Lung microvascular endothelial cell (primary cell): ENCODE measurements at places on chromosomes 11 and 22.

GRCh38 chr22:41758231-41758630 lies 42.2 kb upstream of the CCDC134 start:
- no peak for DNase-seq

GRCh38 chr11:84924154-84924692 lies 702.9 kb downstream of the DLG2 start:
- DNase-seq: no peak

DNA sequence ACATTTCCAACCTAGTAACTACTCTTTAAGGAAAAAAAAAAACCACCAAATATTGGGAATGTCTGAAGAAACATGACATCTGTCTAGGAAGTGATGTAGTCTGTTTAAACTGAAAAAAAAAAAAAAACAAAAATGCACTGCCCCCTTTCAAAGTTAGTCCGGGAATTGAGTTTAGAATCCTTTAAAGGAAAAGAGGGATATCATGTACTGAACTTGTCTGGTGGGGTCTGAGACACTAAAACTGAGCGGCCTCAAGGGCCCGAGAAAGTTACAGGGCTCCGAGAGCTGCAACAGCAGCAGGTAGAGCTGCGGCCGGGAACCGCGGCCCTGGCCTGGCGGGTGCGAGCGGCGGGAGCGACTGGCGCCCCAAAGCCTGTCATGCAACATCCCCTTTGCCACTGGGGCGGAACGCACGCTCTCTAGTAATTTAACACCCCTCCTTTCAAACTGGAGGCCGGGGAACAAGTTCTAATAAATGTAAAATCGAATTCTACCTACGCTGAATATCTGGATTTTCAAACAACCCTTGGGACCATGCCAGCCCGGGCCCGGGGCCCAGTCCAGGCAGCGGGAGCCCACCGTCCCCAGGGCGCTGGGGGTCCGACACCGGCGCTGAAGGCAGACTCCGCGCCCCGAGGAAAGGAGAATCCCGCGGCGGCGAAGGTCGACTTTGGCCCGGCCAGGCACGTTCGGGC lies 736 bp downstream of the RDX start:
- DNase-seq: peak; percentile 58

DNA sequence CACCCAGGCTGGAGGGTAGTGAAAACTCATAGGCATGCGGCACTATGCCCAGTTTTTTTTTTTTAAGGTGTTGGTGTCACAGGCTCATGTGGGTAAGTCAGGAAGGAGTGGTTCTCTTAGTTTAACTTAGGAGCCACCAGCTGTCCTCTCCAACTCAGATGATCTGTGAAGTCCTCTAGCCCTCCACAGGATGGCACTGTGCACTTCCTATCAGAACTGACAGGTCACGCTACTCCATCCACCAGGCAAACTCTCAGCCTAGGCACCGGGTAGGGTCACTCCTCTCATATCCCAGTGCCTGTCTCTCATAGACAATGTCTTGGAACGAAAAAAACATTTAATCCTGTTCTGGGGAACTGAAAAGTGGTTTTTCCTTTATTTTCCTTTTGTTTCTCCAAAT lies 16.5 kb downstream of the NAP1L4 start:
- DNase-seq: peak; percentile 54

- no peak for DNase-seq
Observed at GRCh38 chr11:82899957-82900276, 313 bp downstream of the PRCP start.

DNA sequence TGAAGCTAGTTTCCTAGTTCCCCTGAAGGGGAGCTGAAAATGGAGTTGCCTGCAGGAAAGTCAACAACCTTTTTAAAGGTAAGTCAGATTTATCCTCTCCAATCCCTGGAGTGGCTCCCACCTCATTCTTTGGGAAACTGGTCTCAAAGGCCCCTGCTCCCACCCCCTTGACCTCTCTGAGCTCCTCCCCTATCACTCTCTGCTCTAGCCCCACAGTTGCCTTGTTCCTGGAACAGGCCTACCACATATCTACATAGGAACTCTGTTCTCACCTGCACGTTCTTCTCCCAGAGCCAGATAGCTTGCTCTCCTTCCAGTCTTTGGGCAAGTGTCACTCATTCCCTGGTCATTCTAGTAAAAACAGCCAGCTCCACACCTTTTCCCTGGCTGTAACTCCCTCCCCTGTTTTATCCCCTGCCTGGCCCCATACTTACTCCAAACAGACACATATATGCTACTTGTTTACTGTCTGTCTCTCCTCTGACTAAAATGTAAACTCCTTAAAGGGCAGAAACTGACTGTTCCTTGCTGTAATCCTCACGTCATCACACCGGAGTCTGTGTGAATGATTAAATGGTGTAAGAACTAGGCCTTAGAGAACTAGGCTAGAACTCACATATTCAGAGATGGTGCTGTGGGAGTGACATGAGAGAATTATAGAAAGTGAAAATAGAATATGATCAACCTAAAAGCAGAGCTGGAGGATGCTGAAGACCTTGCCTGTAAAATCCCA lies 53.3 kb downstream of the TCF20 start:
- DNase-seq: no peak

DNA sequence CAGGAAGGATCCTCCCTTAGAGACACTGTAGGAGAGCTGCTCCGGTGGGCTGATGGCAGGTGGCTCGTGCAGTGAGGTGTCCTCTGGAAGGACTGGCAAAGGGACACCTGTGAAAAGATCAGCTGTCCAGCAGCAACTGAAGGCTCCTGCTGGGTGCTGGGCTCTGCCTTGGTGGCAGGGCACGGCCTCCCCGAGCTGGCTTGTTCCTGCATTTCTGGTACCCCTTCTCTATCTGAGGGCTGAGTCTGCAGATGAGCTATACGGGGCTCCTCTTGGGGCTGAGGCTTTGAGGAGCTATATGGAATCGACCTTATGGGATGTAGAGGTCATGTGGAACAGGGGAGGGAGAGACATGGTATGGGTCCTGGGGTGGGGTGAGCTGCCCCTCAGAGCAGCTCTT lies 875.8 kb downstream of the BRD1 start:
- DNase-seq: no peak

DNA sequence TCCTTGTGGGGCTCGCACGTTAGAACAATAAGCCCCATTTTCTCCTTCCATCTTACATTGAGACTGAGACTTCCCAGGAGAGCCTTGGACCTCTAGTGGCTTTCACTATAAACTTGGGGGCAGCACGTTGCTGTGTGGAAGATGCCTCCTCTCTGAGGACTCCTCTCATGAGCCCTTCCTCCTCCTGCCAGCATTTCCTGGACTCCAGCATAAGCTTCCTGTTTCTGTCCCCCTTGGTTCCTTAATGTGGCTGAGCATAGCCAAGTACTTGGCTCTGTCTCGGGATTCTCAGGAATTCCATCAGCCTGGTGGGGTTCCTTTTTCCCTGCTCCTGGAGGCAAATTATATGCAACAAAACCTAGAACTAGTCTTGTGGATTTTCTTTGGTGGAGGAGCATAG lies 38.8 kb upstream of the UBASH3B start:
- no peak for DNase-seq

DNA sequence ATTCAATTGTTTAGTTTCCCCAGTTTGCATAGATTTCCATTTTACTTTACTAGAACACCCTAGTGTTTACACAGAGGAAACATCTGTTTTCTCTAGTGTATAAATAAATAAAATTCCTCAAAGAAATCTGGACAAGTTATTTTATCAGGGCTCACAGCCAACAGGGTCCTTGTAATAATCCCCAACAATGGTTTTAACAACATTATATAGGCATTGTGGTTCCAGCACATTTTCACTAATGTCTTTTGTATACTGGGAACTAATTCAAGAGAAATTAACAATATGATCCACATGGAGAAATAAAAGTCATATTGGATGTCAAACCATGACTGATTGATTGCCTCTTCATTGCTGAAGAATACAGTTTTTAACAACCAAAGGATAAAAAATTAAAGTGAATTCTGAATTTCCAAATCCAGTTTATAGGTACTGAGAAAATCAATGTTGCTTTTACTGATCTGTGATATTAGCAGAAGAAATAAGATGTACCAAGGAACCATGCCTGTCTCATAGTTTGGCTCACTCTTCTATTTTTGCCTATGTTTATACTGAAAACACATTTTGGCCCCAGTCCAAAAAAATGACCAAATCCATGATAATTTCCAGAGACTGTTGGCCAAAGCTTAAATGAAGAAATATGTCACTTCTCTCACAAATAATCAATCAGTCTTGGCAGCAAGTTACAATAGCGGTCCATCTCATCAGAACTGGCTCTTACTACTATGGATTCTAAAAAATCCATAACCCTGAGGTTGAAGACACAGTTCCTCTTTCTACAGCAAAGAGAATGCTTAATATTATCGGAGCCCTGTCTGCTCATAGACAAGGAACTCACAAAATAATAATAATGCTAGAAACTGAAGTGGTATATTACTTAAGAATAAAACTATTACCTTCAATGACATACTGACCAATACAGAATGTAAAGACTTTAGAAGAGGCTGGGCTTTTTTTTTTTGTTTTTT lies 1.4 kb upstream of the MS4A13 start:
- no peak for DNase-seq

GRCh38 chr11:76107971-76108370 lies 98.3 kb downstream of the WNT11 start:
- no peak for DNase-seq

DNA sequence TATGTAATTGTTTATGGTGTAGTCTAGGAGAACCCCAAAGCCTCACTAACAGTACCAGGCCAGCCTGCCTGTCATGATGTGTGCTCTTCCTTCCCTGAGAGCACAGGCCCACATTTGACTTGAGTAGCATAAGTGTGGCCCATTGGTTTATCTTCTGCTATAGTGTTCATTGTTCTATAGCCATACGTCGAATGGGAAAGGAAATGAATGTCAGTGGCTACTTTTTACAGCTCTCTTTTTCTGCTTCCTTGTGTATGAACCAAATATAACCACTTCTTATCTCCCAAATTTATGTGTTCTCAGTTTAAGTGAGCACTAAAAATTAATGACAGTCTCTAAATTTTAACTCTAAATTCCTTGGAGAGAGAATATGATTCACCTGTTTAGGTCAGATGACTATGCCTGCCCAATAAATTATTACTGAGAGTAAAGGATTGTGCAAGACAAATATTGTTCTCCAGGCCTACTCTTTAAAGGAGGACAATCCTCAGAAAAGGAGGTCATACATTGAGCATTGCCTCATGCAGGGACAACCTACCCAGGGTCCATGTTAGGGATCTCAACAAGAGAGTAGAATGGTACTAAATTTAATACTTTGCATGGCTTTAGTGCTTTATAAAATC lies 222.9 kb upstream of the ARHGAP20 start:
- DNase-seq: no peak

DNA sequence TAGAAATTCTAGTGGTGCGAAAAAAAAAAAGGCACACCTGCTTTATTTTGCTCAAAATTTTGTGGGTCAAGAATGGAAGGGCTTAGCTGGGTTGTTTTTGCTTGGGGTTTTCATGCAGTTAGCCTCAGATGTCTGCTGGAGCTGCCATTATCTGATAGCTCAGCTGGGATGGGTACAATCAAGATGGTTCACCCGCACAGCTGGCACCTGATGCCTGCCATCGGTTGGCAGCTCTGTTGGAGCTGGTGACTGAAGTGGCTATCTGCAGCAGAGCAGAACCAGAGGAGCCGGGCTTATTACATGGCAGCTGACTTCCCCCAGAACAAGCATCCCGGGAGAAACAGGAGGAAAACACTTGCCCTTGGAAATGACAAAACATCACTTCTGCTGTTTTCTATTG lies 12.1 kb upstream of the ELFN2 start:
- no peak for DNase-seq

DNA sequence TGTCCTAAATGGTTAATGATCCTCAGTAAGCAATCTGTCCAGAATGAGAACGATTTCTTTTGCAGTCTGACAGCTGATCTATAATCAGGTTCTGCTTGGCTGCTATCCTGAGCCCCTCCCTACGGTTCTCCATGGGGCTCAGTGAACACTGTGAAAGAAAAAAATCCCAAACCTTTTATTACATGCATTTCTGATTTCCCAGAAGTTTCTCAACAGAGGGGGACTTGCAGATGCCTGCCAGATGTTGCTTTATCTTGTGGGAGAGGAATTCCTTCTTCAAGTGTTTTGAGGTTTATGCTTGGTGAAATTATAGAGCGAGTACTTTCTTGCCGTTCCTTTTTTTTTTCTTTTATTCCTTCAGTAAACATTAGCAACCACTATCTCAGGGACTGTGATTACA lies 531.9 kb upstream of the ISX start:
- DNase-seq: no peak

GRCh38 chr11:36365907-36366306 lies 69.8 kb downstream of the PRR5L start:
- peak; percentile 40 for DNase-seq

DNA sequence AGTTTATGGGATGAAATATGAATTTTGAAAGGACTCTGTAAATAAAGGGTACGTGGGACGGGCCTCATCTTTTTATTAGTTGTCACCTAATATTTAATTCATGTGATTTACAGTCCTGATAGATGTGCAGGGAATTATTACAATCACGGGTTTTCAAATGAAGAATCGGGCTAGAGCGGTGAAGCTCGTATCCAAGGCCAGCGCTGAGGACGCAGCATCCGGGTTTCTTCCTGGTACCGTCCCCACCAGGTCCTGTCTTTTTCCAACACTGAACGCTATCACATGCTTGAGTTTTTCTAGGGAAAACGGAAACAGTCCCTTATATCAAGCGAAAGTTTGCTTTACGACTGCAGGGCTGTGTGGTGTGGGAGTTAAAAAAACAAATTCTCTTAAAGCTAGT lies 787 bp downstream of the SMDT1 start:
- DNase-seq: peak; percentile 89

DNA sequence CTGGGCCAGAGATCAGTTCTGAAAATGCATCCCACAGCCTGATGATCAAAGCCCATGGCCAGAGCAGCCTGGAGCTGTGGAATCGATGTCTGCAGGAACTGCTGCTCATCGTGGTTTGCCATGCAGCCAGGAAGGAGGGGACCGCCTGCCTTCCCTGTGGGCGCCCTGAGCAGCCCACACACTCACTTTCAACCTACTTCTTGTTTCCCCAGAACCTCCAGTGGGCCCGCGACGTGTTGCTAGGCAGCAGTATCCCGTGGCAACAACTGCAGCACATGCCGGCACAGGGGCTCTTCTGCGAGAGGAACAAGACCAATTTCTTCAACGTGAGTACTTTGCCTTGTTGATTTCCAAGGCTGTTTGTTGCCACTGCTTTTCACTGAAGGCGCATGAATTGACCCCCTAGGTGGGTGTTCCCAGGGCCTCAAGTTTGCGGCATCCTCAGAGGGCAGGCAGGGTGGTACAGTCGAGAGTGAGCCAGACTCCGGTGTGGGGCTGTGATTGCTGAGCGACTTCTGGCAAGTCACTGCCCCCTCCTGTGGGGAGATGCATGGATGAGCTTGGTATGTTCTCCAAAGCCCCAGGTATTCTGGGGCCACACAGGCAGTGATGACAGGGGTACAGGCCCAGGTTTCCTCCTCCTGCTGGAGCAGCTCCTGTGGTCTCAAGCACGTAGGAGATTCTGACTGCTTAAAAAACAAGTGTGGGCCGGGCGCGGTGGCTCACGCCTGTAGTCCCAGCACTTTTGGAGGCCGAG lies 47.0 kb upstream of the SUSD2 start:
- no peak for DNase-seq

GRCh38 chr11:64056213-64056785 lies 20.6 kb downstream of the FLRT1 start:
- no peak for DNase-seq

GRCh38 chr11:69210310-69211035 lies 54.7 kb downstream of the SMIM38 start:
- no peak for DNase-seq
